ENCODE measurements at places on chromosomes 6 and 20.

GRCh38 chr6:3355358-3356055 lies 96.8 kb downstream of the PSMG4 start:
- DNase-seq: peak; percentile 72

- no peak for DNase-seq
Observed at GRCh38 chr6:82588020-82588419, 224.4 kb downstream of the TPBG start.

DNA sequence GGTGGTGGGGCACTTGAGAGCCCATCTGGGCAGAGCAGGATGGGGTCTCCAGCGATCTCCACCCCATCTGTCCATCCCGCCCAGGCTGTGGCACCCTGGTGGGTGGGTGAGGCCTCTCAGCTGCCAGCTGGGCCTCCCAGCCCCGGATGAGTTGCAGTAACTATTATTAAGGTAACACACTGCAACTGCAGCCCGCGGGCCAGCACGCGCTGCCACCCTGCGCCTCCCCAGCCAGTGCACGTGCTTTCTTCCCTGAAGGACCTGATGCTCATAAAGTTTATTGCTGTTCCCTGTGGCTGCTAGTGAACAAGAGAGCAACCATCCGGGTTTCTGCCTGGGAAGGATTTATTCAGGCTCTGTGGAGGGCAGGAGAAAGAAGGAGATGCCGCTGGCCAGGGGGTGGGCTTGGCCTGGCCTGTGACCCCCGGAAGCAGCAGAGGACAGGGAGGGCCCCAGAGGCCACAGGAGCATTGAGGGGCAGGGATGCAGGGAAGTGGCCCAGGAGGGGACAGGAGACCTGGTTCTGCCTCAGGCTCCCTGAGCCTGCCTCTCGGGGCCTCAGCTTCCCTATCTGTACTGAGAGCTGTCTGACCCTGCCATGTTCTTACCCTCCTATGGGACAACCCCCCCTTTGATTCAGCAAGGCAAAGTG lies 1.7 kb downstream of the IP6K3 start:
- no peak for DNase-seq

DNA sequence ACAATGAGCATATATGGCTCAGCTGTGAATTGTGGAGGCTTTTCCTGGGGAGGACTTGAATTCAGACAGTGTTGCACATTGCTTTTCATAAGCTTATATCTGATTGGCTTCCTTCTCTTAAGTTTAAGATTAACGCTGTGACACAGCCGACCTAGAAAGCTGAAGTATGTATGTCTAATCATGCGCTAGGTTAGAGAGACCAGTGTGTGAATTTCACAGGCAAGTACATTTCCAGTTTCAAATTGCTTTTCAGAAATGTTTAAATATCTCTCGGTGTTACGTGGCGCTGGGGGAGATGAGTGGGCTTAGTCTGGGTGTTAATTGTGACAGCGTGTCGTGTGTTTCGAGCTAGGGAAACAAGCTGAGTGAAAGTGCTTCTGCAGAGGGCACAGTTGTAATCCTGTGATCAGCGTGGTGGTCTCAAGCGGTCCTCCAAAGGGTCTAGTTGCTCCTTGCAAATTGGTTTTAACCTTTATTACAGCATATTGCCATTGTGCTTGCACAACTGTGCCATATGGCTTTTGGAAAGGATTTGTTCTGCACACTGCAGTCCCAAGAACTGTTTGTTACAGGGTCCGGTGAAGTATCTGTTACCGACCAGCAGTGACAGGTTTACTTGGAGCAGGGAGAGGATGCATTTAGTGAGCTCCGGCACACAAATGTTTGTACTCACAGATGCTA lies 166.6 kb downstream of the SASH1 start:
- DNase-seq: no peak

- no peak for DNase-seq
Observed at GRCh38 chr6:37636116-37636515, 61.6 kb downstream of the MDGA1 start.

GRCh38 chr6:136335736-136336363 lies 46.2 kb upstream of the BCLAF1 start:
- DNase-seq: peak; percentile 50

GRCh38 chr20:6499566-6499965 lies 267.9 kb upstream of the BMP2 start:
- DNase-seq: no peak

DNA sequence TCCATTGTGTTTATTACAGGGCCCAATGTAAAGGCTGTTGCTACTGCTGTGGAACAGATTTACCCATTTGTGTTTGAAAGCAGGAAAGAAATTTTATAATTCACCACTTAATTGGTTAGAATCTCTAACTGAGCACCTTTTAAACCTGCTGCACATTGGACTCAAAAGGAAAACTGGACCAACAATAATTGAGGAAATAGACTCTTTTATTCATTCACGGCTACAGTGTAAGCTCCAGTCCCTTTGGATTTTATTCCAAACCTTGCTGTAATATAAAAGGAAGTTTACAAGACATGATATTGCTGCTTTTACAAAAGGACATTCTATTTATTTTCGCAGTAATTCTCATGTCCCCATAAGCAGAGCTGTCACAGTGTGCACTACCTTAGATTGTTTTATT lies 33.9 kb downstream of the TBPL1 start:
- no peak for DNase-seq

DNA sequence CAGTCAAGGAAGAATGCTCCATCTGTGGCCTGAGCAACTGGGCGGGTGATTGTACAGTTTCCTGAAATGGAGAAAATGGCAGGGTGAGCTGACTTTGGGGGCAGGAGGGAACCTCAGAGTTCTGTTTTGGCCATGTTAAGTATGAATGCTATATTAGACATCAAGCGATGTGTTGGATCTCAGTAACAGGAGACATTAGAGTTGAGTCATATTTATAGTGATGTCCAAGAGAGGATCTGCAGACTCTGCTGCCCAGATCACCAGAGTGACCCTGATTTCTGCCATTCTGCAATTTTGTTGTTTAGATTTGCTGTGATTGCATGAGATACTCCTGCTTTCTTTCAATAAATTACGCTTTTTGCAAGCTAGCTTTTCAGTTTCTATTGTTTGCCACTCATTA lies 131.4 kb upstream of the ENPP5 start:
- DNase-seq: no peak

GRCh38 chr6:14811775-14812428 lies 434.0 kb upstream of the JARID2 start:
- DNase-seq: no peak

DNA sequence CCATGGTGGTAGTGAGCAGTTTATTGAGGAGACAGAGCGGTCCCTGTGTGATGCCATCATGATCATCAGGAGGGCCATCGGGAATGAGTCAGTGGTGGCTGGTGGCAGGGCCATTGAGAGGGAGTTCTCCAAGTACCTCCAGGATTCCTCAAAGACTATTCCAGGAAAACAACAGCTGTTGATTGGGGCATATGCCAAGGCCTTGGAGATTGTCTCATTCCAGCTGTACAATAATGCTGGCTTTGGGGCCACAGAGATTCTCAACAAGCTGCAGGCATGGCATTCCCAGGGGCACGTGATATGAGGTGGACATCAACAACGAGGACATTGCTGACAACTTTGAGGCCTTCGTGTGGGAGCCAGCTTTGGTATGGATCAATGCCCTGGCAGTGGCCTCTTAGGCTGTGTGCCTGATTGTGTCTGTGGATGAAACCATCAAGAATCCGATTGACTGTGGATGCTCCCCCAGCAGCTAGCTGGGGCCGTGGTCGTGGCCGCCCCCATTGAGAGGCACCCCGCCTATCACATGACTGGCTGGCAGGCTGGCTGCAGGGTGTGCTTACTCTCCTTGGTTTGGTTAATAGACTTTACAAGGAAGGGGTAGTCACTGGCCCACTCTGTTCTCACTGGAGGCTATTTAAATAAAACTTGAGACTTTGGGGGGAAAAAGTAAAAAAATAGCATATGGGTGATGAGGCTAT lies 16.7 kb downstream of the RAET1E start:
- no peak for DNase-seq

GRCh38 chr6:48419992-48420391 lies 309.0 kb upstream of the PTCHD4 start:
- no peak for DNase-seq

DNA sequence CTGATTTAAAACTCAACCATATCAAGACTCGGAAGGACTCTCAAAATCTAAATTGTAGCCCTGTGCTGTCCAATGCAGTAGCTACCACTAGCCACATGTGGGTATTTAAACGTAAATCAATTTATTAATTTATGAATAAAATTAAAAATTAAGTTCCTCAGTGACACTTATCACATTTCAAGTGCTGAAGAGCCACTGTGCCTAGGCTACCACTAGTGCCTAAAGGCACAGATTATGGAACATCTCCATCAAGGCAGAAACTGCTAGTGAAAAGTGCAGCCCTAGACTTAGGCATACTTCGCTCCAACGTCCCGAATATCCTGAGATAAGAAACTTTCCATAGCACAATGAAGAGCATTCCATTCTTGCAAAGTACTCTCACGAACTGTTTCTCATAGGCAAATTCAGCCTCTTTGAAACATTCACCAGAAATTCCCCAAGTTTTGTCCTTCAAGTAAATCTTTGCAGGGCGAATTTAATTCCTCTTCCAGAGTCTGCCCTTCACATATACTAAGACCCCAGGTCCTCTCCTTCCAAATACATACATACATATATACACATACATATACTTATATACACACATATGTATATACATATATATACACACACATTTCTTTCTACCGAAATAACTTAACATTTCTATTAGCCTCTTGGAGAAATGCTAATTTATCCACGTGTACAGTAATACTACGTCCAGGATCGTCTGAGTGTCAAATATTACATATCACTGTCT lies 1.3 kb downstream of the SUPT3H start:
- DNase-seq: peak; percentile 40

DNA sequence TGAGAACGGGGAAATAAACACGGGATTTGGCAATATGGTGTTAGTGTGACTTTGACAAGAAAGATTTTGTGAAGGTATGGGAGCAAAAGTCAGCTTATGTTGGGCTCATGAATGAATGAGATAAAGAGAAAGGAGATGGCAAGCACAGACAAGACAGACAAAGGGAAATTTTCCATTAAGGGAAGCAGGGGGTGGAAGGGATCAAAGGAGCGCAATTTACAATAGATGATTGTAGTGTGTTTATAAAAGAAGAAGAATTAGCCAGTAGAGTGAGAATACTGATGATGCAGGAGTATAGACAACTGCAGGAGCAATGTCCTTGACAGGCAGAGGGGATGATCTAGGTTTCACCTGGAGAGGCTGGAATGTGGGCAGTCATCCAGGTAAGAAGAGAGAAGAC lies 34.1 kb downstream of the RBM24 start:
- no peak for DNase-seq

DNA sequence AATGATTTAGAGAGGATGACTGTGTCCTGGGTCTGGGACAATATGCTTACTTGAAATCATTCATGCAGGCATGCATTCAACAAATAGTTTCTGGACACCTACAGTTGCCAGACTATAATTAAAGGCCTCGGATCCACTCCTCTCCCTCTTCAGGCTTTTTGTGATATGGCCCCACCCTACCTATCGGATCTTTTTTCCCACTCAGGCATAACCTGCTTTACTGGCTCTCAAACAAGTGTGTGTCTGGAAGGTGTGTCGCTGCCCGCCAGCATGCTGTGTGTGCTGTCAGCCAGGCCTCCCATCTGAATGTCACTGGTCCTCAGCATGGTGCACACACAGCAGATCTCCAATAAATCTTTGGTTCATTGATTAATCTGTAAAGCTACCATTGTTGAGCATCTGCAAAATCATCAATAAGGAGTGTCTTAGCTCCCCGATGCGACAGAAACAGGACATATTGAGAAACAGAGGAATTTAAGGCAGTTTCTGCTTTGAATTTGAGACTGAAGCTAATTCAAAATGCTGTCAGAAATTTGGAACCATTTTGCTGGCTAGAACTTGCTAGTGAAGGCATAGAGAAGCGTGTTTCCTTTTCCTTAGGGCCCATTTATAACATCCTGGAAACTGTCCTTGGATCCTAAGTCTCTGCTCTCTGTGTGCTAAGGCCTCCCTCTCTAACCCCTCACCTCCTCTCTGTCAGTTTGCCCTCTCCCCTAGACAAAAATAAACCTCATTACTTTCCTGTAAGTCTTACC lies 23.5 kb upstream of the CCN6 start:
- DNase-seq: no peak

DNA sequence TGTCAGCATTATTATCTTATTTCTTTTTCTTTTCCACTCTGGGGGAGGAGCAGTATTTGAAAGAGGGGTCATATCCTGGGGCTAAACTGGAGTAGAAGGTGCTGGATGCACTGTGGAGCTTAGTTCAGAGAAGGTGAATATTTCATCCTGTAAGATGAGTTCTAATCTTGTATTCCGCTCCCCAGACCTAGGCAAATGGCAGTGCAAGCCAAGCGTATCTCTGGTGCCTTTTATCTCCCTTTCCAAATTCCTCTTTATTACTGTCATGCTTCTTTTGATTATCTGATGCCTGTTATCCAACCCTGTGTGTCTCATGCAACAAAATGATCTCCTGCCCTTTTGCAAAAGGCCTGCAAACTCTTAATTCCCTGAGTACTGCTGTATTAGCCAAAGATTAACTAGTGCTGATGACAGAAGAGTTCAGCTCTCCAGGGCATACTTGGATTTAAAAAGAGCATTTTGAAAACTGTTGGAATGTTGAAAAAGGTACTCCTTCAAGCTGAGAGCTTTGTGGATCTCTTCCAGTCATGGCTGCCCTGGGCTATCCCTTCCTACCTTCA lies 138.0 kb downstream of the CARMIL1 start:
- DNase-seq: no peak

DNA sequence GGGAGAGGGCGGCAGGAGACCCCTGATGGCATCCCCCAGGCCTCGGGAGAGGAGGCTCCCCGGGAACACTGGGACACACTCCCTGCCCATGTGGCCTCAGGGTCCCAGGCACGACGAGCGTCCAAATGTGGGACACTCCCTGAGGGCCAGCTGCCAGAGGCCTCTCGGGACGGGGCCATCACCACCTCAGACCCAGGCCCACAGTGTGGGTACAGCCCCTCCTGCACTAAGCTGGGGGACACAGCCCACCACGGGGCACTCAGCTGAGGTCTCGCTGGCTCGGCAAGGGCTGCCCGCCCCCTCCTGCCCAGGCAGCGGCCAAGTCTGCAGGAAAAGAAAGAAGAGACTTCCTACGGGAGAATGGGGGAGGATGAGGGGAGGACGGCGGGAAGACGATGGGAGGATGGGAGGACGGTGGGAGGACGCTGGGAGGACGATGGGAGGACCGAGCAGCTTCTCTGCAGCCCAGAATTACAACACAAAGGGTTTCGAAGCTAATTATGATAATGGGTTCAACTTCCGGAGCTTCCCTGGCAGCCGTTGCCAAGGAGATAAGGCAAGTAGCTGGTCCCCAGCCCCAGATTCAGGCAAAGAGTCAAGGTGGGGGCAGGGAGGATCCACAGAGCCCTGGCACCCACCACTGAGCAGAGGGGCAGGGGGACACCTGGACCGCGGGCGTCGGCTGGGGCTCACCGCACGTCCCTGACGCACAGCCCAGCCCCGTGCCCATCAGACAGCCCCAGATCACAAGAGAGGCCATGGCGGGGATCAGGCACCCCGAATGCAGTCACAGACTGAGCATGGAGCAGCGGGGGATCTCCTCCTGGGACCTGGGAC lies 17.5 kb downstream of the KCNQ2 start:
- no peak for DNase-seq

DNA sequence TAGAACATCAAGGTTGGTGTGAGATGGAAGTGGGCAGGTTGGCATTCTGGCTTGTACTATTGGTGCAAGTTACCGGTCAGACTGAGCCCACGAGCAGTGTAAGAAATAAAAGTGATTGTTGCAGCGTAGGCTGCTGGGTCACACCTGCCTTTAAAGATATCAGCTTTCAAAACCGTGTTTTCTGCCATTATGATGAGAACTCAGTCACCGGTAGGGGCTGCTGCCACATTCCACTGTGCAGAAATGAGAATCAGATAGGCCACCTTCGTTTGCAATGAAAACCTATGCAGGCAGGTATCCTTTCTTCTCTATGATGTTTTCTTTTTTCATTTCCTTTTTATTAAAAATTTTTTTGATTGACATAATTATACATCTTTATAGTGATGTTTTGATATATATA lies 168.5 kb downstream of the MYLK4 start:
- no peak for DNase-seq
